AG20443 (cell line): ENCODE measurements at places on chromosomes 6 and 20.

DNA sequence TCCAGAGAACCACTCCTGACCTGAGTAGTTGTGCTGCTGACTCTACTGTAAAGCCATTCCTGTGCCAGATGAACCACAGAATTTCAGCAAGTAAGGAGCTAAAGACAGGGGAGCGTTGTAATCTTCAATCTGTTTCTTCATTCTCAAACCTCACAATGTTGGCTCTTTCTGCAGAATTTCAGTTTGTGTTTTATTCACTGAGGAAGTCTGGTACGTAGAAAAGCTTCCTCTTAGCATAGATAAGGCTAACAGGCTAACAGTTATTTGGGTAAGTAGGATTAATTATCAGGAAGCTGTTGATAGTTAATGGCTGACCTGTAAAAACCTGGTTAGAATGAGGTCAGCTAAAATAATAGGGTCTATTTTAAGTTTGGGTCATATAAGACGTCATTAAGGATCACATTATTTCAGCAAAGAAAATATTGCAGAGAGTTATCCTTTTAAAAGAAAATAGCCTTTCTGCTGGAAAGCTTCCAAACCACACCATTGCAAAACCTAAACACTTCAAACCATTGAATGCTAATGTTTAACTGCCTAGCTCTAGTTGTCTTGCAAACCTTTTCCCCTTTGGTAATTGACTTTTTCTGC lies 14.1 kb upstream of the TENT5A start:
- DNase-seq = peak; percentile 27

DNA sequence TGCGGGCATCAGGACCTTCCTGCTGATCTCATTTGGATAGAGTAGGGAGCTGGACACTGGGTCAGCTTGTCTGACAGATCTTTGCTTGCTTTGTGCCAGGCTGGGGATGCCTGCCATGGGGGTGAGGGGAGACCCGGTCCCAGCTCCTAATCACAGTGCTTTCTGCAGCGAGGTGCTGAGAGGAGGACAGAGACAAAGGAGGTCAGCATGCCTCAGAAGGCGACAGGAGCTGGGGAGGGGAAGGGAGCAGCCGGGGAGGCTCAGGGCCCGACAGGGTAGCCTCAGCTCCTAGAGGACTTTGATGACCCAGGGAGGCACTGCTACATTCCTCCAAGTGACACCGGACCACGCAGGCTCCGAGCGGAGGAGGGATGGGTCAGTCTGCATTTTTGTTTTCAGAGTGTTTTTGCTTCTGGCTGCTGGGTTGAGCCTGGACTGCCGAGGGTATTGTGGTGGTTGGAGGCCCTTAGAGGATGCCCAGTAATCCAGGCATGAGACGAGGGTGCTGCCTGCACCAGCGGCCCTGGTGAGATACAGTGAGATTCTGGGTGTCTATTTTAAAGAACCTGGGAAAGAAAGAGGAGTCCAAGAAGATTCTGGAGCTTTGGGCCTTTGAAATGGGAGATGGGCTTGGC lies 7.8 kb downstream of the RBM38 start:
- no peak for DNase-seq

DNA sequence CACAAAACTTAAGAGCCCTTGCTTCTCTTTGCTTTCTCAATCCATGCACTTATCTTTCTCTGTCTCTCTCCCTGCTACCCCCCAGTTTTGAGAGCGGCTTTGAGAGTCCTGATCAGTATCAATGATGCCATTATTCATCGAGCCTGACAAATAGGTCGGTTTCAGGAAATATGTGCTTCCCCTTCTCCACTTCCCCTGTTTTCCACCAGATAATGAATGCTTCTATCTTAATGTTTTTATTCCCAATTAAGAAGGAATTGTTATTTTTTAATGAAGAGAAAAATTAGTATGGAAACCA lies 117.7 kb downstream of the KIF13A start:
- DNase-seq = no peak

DNA sequence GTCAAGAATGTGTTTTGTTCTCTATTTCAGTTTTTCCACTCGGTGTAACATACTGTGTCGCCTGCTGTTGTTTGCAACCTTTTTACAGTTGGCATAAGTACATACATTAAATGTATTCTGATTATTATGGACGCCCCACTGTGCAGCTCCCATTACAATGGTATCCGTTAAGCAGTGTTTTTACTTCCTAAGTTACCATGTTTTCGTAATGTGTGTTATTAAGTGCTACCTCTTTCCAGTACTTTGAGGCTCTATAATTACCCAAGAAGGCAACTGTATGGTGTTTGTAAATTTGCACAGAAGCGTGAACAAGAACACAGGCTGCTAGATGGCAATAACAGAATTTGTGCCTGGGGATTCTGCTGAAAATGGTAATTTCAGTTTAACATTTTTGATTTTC lies 568.0 kb upstream of the MARCKS start:
- DNase-seq = no peak

GRCh38 chr6:48184648-48185047 lies 73.7 kb upstream of the PTCHD4 start:
- no peak for DNase-seq

DNA sequence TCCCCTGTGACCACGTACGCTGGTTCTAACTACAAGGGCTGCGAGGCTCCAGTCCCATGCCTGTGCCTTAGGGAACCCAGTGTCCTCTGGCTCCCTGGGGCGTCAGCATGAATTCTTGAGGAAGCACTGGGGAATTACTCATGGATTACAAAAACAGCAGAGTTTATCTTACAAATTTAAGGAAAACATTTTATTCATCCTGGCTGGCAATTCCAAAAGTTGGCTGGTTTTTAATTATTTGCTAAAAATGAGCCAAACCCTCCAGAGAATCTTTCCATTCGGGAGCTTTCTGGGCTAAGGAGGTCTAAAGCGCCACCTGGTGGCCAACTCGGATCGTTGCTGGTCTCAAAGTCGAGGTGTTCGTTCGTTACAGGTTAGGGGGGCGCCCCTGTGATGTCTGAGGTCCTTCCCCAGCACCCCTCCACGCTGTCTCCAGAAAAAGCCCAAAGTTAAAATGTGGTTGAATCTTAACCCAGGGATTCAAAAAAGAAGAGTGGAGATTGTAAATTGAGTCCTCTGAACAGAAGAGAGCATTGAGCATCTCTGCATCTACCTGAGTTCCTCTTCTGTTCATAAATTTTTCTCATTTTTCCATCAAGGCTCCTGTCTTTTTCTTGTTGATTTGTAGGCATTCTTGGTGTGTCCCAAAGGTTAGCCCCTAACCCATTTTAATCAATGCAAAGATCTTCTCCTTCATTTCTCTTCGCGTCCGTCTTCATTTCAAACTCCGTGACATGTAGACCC lies 99.4 kb downstream of the BFSP1 start:
- peak; percentile 76 for DNase-seq

GRCh38 chr6:4687989-4688947 lies 87.9 kb upstream of the CDYL start:
- peak; percentile 88 for DNase-seq

GRCh38 chr6:75870389-75870788 lies 121.3 kb downstream of the MYO6 start:
- DNase-seq = no peak

DNA sequence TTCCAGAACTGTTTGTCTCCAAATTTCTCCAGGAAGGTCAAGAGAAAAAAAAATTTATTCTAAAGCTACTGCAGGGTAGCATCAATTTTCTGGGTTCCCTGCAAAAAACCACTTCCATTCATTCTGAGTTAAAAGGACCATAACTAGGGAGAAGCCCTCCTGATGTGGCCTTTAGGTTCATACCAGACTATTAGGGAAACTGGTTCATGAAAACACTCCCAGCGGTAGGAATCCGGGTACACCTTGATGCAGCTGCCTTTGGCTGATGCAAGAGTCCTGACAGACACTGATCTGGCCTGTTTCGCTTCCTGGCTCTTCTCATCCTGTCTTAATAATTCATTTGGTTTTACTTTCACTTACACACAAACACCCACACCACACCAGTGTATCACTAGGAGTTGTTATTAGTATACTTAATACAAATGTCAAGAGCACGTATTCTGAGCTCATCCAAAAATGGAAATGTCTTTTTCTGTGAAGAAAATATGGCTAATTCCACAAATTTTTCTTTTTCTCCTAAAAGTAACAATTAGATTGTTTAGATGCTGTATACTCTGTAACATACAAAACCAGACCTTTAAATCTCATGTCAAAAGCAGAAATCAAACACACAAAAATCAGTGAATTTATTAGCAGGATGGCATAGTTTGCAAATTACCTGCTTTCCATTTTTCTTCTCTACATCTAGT lies 38.4 kb upstream of the ARHGAP18 start:
- DNase-seq = no peak

DNA sequence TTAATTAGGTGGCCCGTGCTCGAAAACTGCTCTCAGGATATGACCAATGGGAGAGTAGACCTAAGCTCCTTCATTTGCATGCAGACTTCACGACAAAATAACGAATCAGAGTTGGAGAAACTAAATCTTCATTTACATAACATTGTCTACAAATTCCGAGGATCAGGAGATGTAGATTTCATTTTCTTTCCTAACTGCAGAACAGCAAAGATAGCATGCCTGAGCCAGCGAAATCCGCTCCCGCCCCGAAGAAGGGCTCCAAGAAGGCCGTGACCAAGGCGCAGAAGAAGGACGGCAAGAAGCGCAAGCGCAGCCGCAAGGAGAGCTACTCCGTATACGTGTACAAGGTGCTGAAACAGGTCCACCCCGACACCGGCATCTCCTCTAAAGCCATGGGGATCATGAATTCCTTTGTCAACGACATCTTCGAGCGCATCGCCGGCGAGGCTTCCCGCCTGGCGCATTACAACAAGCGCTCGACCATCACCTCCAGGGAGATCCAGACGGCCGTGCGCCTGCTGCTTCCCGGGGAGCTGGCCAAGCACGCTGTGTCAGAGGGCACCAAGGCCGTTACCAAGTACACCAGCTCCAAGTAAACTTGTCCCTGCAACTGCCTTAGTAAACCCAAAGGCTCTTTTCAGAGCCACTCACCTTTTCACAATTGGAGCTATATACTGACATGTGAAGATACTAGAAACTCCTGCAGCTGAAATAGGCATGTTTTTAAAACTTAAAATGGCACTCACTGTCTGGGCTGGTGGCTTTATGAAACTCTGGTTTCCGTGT lies 96.5 kb downstream of the HFE start:
- DNase-seq = peak; percentile 70

GRCh38 chr20:52787962-52788361 lies 184.2 kb upstream of the TSHZ2 start:
- DNase-seq = no peak

DNA sequence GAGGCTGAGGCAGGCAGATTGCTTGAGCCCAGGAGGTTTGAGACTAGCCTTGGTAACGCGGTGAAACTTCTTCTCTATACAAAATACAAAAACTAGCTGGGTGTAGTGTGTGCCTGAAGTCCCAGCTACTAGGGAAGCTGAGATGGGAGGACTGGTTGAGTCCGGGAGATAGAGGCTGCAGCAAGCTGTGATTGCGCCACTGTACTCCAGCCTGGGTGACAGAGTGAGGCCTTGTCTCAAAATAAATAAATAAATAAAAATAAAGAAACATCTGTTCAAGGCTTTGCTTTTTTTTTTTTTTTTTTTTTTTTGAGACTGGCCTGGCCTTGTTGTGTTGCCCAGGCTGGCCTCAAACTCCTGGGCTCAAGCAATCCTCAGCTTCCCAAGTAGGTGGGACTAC lies 23.7 kb upstream of the SLC23A2 start:
- no peak for DNase-seq

DNA sequence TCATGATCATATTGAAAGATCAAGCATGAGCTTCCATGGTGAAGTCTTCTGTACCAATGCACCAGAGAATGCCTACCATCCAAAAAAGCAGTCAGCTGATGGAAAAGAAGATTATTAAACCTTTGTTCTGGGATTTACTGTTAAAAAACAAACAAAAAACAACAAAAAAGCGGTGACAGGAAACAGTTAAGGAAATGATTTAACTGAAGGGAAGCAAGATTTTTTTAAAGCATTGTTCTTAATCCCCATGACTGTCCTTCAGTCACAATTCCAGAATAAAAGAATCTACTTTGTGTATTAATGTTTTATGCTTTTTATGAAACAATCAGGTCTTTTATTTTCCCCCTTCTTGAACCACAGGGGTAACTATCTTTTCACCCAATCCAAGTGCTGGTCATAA lies 23.9 kb downstream of the FAM162B start:
- no peak for DNase-seq

DNA sequence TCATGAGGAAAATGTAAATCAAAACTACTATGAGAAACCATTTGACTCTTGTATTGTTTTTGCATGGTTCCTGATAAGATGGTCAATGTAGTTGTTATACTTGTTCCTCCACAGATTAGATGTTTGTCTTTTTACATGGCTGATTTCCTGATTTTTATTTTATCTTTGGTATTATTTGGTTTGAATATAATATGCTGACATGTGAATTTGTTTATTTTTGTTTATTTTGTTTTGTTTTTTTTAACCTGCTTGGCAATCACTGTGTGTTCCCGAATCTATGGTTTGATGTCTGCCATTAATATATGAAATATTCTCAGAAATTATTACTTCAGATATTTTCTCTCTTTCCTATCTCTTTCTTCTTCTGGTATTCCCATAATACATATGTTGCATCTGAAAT lies 899.5 kb upstream of the ADGRB3 start:
- DNase-seq = no peak
